CD8-positive, alpha-beta memory T cell (primary cell): ENCODE measurements at places on chromosomes 2 and 18. TPM values are rescaled to one million over a fixed set of nuclear protein-coding genes. Genes with fewer than 3 reads are reported as not detected.
A peak's percentile ranks its signal among the peaks of the same experiment; 100 is the strongest.

GRCh38 chr2:51866361-51866760 lies 834.4 kb upstream of the NRXN1 start:
- DNase-seq: no peak

DNA sequence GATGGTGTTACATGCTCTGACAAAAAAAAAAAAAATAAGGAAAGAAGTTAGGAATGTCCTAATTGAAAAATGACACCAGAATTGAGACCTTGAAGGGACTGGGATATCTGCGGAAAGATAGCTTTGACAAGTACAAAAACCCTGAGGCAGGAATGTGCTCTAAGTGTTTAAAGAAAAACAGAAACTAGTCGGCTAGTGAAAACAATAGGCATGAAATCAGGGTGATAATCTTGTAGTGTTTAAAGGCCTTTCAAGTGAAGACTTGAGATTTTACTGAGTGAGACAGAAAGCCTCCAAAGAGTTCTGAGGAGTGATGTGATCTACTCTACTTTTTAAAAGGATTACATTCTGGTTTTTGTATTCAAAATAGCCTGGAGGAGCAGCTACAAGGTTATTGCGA lies 107.4 kb downstream of the COBLL1 start:
- no peak for DNase-seq

DNA sequence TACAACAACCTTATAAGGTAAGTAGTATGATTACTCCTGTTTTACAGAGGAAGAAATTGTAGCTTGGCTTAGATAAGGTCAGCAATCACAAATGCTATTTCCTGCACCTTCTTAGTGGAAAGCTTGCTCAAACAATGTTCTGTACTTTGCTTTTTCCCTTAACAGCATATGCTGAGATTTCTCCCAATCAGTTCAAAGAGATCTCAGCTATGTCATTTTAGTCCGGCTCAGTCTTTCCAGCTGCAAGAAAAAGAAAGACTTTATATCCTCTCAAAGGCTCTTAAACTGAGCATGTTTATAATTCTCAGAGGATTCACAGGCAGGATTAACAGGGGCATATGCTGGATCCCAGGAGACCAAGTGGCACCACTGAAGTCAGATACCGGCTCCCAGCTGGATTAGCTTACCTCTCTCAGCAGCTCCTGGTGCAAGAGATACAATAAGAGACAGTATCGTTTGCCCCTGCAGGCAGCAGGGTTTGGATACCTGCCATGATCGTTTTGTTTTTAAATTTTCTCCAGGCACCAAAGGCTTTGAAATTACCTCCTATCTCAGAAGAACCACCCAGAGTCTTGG lies 29.5 kb downstream of the KIAA2012 start:
- DNase-seq: no peak

DNA sequence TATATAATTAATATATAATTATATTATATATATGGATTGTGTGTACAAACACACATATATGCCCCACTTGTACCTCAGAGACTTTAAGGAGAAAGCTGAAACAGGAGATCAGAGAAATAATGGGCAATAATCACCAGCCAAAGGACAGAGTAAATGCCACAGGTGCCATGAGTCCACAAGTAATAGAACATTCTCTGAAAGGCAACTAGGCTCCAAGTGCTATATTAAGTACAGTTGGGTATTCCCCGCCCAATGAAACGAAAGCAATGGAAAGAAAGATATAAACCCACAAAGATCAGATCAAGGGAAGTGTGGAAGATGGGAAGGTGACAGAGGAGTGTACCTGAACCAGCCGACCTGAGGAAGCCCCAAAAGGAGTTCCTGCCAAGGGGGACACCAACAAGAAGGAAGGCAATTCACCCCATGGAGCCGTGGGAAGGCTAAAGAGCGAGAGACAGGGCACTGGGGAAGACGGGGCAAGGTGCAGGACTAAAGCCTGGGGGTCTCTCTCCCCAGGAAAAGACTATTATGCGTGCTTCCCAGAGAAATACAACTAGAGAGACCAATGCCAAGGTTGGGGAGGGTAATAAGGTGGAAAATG lies 19.0 kb downstream of the DYM start:
- DNase-seq: no peak

DNA sequence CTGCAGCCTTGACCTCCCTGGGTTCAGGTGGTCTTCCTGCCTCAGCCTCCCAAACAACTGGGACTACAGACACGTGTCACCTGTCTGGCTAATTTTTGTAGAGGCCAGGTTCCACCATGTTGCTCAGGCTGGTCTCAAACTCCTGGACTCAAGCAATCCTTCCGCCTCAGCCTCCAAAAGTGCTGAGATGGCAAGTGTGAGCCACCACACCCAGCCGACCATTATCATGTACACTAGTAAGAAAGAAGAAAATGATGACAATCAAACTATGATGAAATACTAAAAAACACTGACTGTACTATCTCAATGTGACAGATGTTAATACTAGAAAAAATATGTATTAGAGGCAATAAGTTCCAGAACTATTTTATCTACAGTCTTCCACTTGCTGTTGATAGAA lies 420.9 kb downstream of the TRIB2 start:
- no peak for DNase-seq

- no peak for DNase-seq
Measured at GRCh38 chr18:28584731-28585130, 407.8 kb upstream of the CDH2 start.

DNA sequence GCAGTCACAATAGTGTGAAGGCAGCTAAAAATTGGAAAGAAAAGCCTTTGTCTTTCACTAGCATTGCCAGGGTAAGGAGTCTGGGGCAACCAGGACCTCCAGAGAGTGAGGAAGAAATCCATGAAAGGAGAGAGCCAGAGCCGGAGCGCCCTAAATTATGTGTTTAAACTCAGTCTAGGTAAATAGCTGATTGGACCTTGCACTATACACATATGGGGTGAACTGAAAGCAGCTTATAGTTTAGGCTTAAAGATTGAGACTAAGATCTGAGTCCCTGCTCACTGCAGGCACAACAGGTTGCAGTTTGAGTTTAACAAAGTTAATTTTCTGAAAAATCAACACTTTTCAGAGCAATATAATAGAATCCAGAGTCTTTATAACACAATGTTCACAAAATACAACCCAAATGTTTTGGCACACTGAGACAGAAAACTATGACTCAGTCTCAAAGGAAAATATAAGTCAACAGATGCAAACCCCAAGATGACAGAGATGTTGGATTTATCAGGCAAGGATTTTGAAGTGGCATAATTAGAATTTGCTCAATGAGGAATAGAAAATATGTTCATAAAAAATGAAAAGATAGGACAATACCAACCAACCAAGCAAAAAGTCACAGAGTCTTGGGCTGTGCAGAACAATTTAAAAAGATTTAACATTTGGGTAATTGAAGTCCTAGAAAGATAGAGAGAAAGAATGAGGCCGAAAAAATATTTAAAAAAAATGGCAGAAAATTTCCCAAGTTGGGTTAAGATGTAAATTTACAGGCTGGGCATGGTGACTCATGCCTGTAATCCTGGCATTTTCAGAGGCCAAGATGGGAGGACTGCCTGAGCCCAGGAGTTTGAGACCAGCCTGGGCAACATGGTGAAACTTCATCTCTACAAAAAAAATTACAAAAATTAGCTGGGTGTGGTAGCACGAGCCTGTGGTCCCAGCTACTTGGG lies 39.6 kb downstream of the DOK1 start:
- no peak for DNase-seq

DNA sequence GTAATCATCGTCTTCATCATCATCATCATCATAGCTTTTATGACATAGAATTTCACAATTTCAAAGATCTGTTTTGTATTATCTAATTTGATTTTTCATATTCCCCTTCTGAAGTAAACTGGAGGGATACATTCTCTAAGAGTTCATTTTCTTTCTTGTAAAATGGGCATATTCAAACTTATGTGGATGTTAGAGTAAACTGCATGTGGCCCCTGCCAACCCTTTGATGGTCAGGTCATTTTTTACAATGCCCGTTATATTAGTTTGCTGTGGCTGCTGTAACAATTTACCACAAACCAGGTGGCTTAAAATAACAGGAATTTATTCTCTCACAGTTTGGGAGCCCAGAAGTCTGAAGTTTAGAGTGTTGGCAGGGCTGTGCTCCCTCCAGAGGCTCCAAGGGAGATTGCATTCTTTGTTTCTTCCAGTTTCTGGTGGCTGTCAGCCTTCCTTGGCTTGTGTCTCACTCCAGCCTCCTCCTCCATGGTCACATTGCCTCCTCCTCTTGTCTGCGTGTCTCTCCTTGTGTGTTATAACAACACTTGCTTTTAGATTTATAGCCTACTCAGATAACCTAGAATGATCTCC lies 127.5 kb upstream of the MMADHC start:
- DNase-seq: no peak

DNA sequence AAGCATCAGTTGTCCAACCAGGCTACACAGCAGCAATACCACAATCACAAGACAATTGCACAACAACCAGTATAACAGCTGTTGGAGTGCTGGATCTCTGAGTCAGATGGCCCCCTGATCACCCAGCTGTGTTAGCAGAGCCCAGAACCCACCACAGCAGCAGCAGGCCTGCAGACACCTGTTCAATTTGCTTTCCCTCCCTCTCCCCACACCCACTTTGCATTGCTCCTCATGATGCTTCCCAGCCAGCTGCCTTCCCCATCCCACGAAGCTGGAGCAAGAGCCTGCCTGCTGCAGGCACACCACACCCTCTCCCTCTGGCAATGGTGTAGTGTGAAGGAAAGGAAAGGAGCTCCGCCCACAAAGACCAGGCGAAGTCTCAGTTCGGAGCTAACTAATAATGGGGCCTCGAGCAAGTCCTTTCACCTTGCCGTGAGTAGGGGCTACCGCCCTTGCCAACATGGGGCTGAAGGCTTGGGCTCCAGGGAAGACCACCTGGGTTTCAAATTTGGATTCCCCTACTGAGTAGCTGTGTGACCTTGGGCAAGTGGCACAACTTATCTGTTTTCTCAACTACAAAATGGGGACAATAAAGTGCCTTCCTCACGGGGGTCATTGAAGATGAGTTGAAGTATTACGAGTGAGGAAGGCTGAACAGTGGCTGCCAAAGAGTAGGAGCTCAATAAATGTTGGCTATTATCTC lies 19.4 kb upstream of the ZBTB7C start:
- DNase-seq: no peak

DNA sequence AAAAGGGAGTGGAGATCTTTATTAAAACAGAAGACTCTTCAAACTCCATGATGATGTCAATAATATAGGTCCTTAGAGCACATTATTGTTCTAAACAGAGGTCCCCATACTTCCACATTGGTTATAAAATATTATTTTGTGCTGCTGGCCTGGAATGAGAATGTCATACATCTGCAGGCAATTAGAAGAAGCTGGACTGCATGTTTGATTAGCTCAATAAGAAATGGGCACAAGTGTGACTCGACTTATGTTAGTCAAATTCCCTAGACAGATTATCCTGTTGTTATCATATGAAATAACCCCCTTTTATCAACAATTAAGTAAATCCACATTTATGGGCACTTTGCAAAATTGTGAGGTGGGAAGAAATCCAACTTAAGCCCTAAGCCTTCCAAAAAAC lies 8.8 kb downstream of the EFEMP1 start:
- no peak for DNase-seq

- DNase-seq: no peak
Measured at GRCh38 chr18:56235481-56236013, 402.8 kb downstream of the TXNL1 start.

- DNase-seq: no peak
Measured at GRCh38 chr2:37625156-37625555, 46.3 kb downstream of the CDC42EP3 start.

DNA sequence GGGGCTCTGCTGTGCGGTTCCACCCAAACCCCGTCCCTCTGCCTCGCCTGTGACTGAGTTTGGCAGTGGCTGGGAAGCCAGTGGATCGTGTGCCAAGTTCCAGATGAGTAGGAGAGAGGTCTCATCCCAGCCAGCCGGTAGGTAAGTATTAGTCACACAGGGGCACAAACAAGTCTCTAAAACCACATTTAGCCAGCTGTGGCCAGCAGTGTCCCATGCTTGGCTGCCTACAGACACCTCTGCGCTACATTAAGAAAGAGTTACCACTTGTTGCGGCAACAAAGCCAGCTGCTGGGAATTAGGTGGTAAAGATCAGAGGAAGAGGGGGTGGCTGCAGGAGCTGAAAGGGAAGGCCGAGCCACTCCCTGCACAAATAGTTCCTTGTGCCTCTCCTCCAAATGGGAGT lies 81.2 kb downstream of the GATA6 start:
- no peak for DNase-seq

- DNase-seq: no peak
Measured at GRCh38 chr18:26655525-26656430, 107.4 kb upstream of the KCTD1 start.

GRCh38 chr2:8546612-8547283 lies 135.1 kb upstream of the ID2 start:
- DNase-seq: no peak

- peak; percentile 38 for DNase-seq
Measured at GRCh38 chr2:176638167-176639015, 369.1 kb downstream of the MTX2 start.

GRCh38 chr2:239164335-239164871 lies 236.4 kb downstream of the HDAC4 start:
- no peak for DNase-seq

GRCh38 chr2:133734716-133735495 lies 166.6 kb upstream of the NCKAP5 start:
- DNase-seq: no peak

GRCh38 chr2:229910832-229911412 lies 10.9 kb downstream of the TRIP12 start:
- no peak for DNase-seq

DNA sequence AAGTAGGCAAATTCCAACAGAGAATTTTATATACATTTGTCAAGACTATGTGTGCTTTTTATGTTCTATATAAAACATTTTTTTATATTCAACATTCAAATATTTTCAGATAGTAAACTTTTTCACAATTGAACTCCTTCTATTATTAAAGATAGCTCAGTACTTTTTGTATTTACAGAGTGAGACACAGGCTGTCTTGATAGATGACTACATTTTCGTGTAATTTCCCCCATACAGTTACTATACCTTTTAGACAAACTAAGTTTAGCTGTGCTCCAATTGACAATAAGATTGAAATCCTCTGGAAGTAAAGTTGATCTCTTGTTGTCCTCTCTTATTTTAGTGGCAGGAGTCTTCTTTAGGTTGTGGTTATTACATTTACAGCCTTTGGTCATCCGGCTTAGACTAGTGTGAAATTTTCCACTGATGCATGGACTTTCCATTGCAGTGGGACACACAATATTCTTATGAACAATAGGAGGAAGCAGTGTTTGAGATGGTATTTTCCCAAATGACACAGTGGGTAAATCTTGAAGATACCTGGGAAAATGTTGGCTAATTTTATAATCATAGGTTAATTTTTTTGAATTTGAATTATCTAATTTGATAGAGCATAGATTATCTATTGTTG lies 21.0 kb downstream of the ZSWIM2 start:
- DNase-seq: no peak

- DNase-seq: no peak
Measured at GRCh38 chr2:197124639-197125390, 185.8 kb downstream of the ANKRD44 start.

The CXCR1 gene
- polyA plus RNA-seq: 1.1 TPM

The FIGN gene
- not detected for polyA plus RNA-seq

The IL36A gene
- polyA plus RNA-seq: not detected

The NR4A2 gene
- 25.5 TPM for polyA plus RNA-seq

The EHD3 gene
- 4.3 TPM for polyA plus RNA-seq

The SRD5A2 gene
- not detected for polyA plus RNA-seq

The SATB2 gene
- not detected for polyA plus RNA-seq

The ACOXL gene
- polyA plus RNA-seq: not detected

The NT5DC4 gene
- polyA plus RNA-seq: not detected

The HOXD13 gene
- polyA plus RNA-seq: not detected

The REEP1 gene
- polyA plus RNA-seq: not detected

The FN1 gene
- polyA plus RNA-seq: 0.08 TPM

The STAT4 gene
- polyA plus RNA-seq: 88.2 TPM
